Osteoblast (primary cell): ENCODE measurements at places on chromosomes 11 and 22. TPM values are rescaled to one million over a fixed set of nuclear protein-coding genes. Genes with fewer than 3 reads are reported as not detected.

DNA sequence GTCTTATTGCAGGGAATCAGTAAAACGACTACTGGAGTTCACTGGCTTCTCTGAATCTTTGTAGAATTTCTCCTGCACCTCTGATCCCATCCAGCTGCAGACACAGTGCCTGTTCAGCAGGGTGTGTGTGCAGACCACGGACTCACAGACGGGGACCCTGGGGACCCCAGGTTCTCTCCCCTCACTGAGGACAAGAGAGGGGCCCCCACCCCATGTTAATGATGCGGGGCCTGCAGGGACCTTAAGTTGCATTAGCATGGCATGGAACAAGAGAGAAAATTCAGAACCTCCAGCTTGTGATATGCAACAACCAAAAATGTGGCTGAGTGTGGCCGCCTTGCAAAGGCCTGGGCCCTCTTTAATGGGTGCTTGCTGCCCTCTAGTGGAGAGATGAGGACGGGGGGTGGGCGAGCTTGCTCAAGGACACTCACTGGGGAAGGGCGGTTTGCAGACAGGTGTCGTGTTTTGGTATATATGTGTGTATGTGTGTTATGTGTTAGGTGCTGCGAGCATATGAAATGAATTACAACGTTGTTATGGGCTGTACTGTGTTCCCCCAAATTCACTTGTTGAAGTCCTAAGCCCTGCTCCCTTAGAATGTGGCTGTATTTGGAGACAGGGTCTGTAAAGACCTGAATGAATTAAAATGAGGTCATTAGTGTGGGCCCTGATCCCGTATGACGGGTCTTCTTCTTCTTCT, 84.4 kb upstream of the SEPTIN5 start:
- H3K27me3 ChIP-seq, result no peaks in the 10 kb centered on the region
- no peaks in the 10 kb centered on the region for H3K36me3 ChIP-seq
- no peak overlapping the region for H3K27ac ChIP-seq
- DNase-seq, result peak; percentile 98
- H3K4me3 ChIP-seq, result no peak overlapping the region
- H3K4me1 ChIP-seq, result no peaks in the 10 kb centered on the region

DNA sequence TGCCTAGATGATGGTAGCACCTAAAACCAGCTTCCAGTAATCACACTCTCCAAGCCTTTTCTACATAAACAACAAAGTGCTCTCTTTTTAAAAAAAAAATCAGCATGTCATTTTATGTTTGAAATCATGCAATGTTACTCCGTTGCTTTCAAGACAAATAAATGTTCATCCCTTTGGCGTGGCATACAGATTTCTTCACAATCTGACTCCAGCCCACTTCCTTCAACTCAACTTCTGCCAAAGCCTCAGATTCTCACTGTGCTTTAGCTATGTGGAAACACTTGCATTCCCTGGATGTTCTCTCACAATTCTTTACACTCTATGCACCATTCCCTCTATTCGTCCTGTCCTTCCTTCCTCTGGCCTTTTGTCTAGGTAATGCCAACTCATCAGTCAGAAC, 206.3 kb upstream of the BLID start:
- no peaks in the 10 kb centered on the region for H3K36me3 ChIP-seq
- no peak for DNase-seq
- H3K4me1 ChIP-seq, result no peaks in the 10 kb centered on the region
- H3K4me3 ChIP-seq, result no peak overlapping the region

DNA sequence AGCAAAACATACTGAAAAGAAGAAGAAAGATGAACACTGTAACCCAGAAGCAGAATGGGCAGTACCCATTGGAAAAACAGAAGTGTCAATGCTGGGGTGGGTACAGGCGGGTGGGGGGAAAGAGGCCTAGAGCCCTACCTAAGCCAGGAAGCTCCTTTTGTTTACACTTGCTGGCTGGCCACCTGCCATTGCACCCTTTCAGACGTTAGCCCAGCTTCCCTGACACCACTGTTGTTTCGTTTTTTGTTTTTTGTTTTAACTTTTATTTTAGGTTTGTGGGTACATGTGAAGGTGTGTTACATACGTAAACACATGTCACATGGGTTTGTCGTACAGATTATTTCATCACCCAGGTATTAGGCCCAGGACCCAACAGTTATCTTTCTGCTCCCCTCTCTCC, 55.4 kb downstream of the PLEKHA7 start:
- no peaks in the 10 kb centered on the region for H3K27me3 ChIP-seq
- H3K27ac ChIP-seq, result no peak overlapping the region
- DNase-seq, result no peak
- no peak overlapping the region for H3K4me3 ChIP-seq

GRCh38 chr22:44116755-44117684, 63.7 kb upstream of the PARVG start:
- no peaks in the 10 kb centered on the region for H3K36me3 ChIP-seq
- DNase-seq, result no peak
- no peak overlapping the region for H3K27ac ChIP-seq
- no peaks in the 10 kb centered on the region for H3K27me3 ChIP-seq
- H3K4me1 ChIP-seq, result no peaks in the 10 kb centered on the region
- no peak overlapping the region for H3K4me3 ChIP-seq

GRCh38 chr22:35984183-35985175, 44.1 kb downstream of the RBFOX2 start:
- no peak for DNase-seq
- H3K36me3 ChIP-seq, result no peaks in the 10 kb centered on the region
- no peaks in the 10 kb centered on the region for H3K27me3 ChIP-seq
- H3K27ac ChIP-seq, result no peak overlapping the region
- no peak overlapping the region for H3K4me3 ChIP-seq
- H3K4me1 ChIP-seq, result peaks cover 24% of the 10 kb centered on the region

DNA sequence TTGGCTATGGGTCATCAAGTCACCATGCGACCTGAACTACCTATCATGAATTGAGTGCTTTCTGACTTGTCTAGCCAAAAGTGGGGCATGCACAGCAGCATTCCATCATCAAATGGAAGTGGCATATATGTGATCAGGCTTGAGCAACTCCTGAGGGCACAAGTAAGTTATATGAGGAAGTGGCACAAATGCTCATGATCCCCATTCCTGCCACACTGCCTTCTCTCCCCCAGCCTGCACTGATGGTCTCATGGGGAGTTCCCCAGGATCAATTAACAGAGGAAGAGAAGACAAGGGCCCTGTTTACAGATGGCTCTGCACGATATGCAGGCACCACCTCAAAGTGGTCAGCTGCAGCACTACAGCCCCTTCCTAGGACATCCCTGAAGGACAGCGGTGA, 21.8 kb downstream of the MS4A4E start:
- no peaks in the 10 kb centered on the region for H3K36me3 ChIP-seq
- no peak for DNase-seq
- no peaks in the 10 kb centered on the region for H3K27me3 ChIP-seq
- H3K4me3 ChIP-seq, result no peak overlapping the region
- H3K27ac ChIP-seq, result no peak overlapping the region

DNA sequence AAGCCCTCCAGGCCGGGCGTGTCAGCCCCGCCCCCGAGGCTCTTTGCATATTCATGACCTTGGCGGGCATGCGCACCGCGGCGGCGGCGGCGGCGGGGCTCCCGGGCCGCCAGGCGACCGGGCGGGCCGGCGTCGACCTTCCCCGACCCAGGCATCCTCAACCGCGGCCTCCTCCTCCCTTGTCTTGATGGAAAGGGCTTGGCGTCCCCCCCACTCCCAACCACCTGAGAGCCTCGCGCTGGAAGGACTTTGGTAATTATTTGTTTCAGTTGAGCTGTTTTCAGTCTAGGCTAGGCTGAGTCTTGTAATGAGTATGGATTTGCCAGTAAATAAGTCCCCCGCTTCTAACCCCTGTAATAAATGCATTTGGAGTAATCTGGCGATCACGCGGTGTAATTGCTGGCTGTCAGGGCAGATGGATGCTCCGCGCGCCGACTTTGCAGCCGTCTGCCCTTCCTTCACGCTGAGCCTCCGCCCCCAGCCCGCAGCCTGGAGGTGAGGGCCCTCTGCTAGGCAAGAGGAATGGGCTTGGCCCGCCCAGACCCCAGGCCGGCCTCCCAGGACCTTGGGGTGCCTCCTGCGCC, 25.2 kb downstream of the FLRT1 start:
- peaks cover 10% of the 10 kb centered on the region for H3K4me1 ChIP-seq
- H3K27ac ChIP-seq, result no peak overlapping the region
- H3K27me3 ChIP-seq, result peaks cover 6% of the 10 kb centered on the region
- DNase-seq, result peak; percentile 98

GRCh38 chr11:66267379-66268243, 828 bp upstream of the RAB1B start:
- peaks cover 28% of the 10 kb centered on the region for H3K36me3 ChIP-seq
- H3K4me1 ChIP-seq, result peaks cover 22% of the 10 kb centered on the region
- DNase-seq, result peak; percentile 98
- H3K27me3 ChIP-seq, result no peaks in the 10 kb centered on the region
- peak overlapping the region; percentile 81 for H3K27ac ChIP-seq

DNA sequence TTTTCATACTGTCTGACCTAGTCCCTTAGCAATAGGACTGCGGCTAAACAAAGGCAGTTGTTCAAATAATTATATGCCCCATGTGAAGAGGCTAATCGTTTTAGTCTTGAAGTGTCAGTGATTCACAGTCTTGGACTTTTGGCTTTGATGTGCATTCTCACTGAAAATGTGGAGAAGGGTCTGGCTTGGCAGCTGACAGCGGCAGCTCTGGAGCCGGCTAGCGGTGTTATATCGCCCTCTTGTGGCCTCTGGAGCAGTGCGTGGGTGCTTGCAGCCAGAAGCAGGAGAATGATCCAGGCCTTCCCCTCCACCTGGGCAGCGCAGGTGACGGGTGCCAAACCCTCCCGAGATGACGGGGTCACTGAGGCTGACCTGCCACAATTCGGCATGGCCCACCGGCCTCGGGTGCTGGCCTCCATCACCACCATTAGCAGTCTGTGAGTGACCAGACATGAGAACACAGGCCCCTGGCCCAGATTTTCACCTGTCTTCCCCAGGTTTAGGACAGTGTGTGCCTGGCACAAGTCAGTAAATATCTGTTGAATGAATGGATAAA, 90.3 kb upstream of the PITPNB start:
- DNase-seq, result peak; percentile 98
- H3K4me1 ChIP-seq, result peaks cover 18% of the 10 kb centered on the region
- H3K27ac ChIP-seq, result no peak overlapping the region
- H3K27me3 ChIP-seq, result no peaks in the 10 kb centered on the region

DNA sequence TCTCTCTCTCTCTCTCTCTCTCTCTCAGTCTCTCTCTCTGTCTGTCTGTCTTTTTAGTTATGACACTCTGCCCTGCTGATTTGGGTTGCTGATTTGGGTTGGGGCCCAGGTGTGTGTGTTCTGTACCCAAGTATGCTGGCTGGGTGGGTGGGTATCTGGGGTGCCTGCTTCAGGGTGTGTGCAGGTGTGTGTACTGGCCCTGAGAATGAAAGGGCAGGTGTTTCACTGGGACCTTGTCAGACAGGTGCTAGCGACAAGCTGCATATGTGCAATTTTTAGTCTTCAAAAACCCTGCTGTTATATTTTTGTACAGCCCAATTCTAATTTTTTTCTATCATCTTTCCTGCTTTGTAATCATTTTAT, 943 bp downstream of the CSF2RB start:
- H3K4me1 ChIP-seq, result peaks cover 13% of the 10 kb centered on the region
- no peaks in the 10 kb centered on the region for H3K36me3 ChIP-seq
- H3K27ac ChIP-seq, result no peak overlapping the region
- H3K27me3 ChIP-seq, result peaks cover 3% of the 10 kb centered on the region

DNA sequence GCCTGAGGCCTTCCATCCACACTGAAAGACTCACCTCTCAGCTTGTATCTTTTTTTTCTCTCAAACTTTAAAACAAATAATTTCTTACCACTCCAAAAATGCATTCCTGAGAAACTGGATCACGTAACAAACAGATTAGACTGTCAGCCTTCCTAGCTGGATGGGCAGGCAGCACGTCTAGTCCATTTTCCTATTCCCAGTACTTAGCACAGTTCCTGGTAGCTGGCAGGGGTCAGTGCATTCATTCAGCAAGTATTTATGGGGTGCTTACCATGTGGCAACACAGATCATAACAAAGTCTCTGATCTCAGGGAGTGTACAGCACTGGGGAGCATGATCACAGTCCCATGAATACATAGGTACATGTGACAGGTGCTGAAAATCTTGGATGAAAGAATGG, 89.6 kb downstream of the UBASH3B start:
- H3K27me3 ChIP-seq, result no peaks in the 10 kb centered on the region
- H3K4me1 ChIP-seq, result peaks cover 29% of the 10 kb centered on the region
- no peak overlapping the region for H3K4me3 ChIP-seq

GRCh38 chr11:113971506-113972195, 3.3 kb upstream of the HTR3A start:
- no peak for DNase-seq
- no peaks in the 10 kb centered on the region for H3K27me3 ChIP-seq
- no peak overlapping the region for H3K4me3 ChIP-seq
- H3K27ac ChIP-seq, result no peak overlapping the region
- H3K36me3 ChIP-seq, result no peaks in the 10 kb centered on the region

DNA sequence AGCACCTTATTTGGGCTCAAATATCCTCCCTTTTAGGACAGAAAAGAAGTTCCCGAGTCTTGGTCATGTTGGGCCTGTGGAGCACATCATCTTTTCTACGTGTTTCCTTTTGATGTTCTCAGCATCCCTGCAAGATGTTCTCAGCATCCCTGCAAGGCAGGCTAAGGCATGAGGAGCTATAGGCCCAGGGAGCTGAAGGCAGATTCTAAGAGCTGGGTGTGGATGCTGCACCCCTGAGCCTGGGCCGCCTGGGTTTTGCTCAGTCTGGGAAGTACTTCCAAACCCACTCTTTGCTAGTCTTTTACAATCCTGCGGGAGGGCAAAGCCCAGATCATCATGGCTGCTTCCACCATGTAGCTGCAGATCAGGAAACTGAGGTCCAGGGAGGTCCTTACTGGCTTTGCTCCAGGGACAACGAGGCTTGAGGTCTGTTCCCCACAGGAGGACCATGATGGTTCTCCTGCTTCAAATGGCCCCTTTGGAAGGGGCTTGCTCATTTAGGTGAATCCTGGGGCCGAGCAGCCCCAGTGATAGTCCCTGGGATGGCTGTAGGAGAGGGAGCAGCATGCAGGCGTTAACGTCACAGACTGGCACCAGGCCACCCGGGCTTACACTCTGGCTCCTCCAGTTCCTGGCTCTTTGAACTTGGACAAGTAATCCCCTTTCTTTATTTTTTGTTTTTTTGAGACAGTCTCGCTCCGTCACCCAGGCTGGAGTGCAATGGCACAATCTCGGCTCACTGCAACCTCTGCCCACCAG, 10.6 kb downstream of the LRRC75B start:
- no peak overlapping the region for H3K27ac ChIP-seq
- peaks cover 4% of the 10 kb centered on the region for H3K36me3 ChIP-seq
- H3K27me3 ChIP-seq, result no peaks in the 10 kb centered on the region
- H3K4me3 ChIP-seq, result no peak overlapping the region

- peaks cover 51% of the 10 kb centered on the region for H3K27me3 ChIP-seq
- no peak for DNase-seq
- H3K4me1 ChIP-seq, result no peaks in the 10 kb centered on the region
- no peak overlapping the region for H3K4me3 ChIP-seq
- no peak overlapping the region for H3K27ac ChIP-seq
Measured at GRCh38 chr11:19323502-19323901, 82.8 kb upstream of the E2F8 start.

Gene CFAP300
- total RNA-seq, result 6.5 and 11.5 TPM in 2 replicates

Gene PLEKHA7
- total RNA-seq, result 0.29 and 1.1 TPM in 2 replicates

Gene TMPRSS13
- not detected in 2 replicates for total RNA-seq

Gene SAA1
- not detected in 2 replicates for total RNA-seq

Gene MICAL3
- 35.1 and 39.5 TPM in 2 replicates for total RNA-seq

Gene TIGD3
- not detected in 2 replicates for total RNA-seq

Gene SLC16A8
- total RNA-seq, result not detected in 2 replicates

Gene TNNI2
- not detected in 2 replicates for total RNA-seq

Gene SHANK3
- total RNA-seq, result 0.36 and 0.59 TPM in 2 replicates

Gene OR52E2
- not detected in 2 replicates for total RNA-seq

Gene ENTHD1
- total RNA-seq, result not detected in 2 replicates

Gene RFPL2
- total RNA-seq, result not detected in 2 replicates

Gene VSIG10L2
- total RNA-seq, result not detected in 2 replicates

Gene C11orf91
- not detected in 2 replicates for total RNA-seq

Gene ACRV1
- total RNA-seq, result not detected in 2 replicates

Gene LIN7C
- total RNA-seq, result 61.0 and 69.5 TPM in 2 replicates
